GM19239 (cell line): ENCODE measurements at places on chromosomes 3 and 15.

GRCh38 chr15:99963096-99963825 lies 230.0 kb upstream of the LYSMD4 start:
- DNase-seq, result no peak

DNA sequence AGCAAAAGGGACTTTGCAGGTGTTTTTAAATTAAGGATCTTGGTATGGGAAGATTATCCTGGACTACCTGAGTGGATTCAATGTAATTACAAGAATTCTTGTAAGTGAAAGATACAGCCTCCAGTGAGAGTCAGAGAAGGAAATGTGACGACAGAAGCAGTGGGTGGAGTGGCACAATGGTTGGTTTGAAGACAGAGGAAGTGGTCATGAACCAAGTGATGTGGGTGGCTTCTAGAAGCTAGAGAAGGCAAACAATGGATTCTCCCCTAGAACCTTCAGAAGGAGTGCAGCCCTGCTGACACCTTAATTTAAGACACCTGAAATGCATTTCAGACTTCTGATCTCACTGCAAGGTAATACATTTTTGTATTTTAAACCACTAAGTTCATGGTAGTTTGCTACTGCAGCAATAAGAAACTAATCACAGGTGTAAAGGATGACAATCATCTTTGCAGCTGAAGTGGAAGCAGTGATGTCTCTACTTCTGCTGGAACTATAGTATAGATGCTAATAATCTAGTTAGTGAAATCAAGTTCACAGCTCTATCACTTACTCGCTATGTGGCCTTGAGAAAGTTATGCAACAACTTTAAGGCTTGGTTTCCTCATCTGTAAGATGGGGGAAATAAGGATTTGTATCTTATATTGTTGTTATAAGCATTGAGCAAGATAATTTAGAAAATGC lies 403.4 kb upstream of the SUCLG2 start:
- no peak for DNase-seq

DNA sequence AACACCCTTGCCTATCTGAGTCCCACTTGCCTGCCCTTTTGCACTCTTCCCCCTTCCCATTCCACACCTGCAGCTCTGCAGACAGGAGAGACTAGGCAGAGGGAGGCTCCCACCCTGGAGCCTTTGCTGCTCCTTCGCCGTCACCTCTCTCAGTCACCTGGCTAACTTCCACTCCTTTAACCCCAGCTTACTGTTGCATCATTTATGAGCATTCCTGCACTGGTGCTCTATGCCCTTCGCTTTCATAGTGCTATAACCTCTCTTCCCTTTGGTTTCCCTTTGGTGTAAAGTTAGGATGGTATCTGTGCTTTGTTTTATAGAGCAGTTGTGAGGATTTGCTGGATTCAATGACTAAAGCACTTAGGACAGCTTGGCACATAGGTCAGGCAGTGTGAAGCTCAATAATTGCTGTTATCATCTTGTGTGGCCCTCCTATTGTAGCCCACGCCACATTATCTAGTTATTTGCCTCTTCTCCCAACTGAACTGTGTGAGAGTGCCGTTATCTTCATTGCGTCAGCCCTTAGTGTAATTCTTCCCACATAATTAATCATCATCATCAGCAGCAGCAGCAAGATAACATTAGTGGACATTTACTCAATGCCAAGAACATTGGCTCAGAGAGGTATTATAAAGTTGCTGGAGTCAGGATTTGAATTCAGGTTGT lies 253.9 kb downstream of the CACNA2D3 start:
- DNase-seq, result no peak

DNA sequence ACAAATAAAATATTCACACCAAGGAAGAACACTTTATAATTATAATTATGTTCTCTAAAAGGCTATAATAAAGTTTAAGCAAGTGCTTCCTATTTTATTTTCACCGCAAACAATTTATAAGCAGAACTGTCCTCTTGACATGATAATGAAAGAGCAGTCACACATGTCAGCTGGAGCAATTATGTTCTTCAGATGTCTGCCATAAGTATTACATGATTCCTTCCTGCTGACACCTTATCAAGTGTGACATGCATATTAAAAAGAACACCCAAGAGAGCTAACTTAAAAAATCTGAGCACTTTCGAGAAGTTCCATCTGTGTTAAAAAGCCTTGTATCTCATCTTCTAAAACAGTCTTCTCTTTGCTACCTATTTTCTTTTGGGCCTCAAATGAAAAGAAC lies 249.5 kb downstream of the SQOR start:
- no peak for DNase-seq

DNA sequence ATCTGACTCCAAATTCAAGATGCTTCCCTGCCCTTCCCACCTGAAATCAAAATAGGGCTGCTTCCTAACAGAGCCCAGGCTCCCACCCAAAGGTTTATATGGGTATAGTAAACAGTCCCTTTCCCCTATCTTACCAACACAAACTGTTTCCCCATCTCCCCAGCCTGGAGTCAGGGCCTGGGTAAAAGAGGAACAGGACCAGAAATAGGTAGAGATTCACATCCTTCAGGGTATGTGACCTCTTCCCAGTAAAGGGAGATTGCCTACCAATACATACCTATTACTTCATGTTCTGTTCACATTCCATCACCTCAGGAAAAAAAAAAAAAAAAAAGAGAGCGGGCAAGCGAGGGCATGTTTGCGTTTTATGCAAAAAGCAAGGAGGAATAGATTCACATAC lies 9.7 kb upstream of the SHF start:
- DNase-seq, result no peak

DNA sequence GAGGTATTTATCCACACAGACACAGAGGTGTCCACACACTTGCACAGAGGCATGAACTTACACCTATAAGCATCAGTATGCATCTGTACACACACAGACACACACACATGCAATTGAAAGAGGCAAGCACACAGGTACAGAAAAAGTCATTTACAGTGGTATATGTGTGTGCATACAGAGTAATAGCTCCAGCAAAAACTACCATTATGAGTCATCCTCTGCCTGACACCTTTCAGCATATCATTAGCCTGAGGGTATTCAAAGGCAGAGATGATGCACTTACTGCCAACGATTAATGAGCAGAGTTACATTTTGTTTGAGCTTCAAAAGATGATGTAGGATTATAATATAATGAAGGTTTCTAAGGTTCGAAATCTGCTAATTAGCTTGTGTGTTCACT lies 100.3 kb upstream of the TPRG1 start:
- no peak for DNase-seq

GRCh38 chr3:59970376-59970775 lies 920.6 kb upstream of the CFAP20DC start:
- DNase-seq, result no peak
